ENCODE measurements at places on chromosomes 3 and 15. TPM values are rescaled to one million over a fixed set of nuclear protein-coding genes. Genes with fewer than 3 reads are reported as not detected.

GRCh38 chr3:84692261-84692660 is 266.5 kb upstream of the CADM2 start:
- DNase-seq: no peak
- no peak overlapping the region for H3K4me3 ChIP-seq
- H3K4me1 ChIP-seq: no peaks in the 10 kb centered on the region
- no peaks in the 10 kb centered on the region for H3K36me3 ChIP-seq
- no peak overlapping the region for H3K27ac ChIP-seq

GRCh38 chr3:154356009-154356408 is 31.7 kb upstream of the DHX36 start:
- H3K4me1 ChIP-seq: no peaks in the 10 kb centered on the region
- no peaks in the 10 kb centered on the region for H3K27me3 ChIP-seq
- H3K36me3 ChIP-seq: no peaks in the 10 kb centered on the region
- H3K4me3 ChIP-seq: no peak overlapping the region

DNA sequence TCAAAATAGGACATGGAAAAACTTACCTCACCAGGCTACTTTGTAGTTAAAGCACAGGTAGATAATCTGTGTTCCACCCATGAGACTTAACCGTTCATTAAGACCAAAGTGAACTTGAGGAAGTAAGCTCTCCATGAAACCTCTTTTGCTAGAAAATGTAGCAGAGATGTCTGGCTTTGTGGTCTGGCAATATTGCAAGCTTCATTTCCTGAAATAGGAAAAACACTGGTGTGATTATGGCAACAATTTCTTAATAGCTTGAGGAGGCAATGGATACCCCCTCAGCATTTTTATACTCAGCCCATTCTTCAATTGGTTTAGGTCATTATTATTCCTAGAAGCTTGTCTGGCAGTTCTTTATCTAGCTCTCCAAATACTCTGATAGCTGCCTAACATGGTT is 957.3 kb downstream of the IGSF11 start:
- no peaks in the 10 kb centered on the region for H3K36me3 ChIP-seq
- H3K27me3 ChIP-seq: no peaks in the 10 kb centered on the region

DNA sequence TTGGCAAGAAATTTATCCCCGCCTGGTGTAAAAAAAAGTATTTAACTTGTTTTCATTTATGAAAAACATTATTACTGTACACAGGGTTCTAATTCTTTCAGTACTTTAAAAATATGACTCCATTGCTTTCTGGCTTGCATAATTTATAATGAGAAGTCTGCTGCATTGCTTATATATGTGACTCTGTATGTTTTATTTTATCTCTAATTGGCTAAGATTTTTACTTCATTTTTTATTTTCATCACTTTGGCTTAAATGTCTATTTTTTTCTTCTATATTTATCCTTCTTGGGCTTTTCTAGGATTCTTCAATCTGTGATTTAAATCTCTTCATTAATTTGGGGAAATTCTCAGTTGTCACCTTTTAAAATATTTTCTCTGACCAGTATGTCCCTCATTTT is 636.6 kb upstream of the NR2F2 start:
- H3K4me1 ChIP-seq: no peaks in the 10 kb centered on the region
- no peaks in the 10 kb centered on the region for H3K27me3 ChIP-seq
- H3K4me3 ChIP-seq: no peak overlapping the region
- H3K36me3 ChIP-seq: no peaks in the 10 kb centered on the region
- H3K27ac ChIP-seq: no peak overlapping the region

- DNase-seq: no peak
- H3K27ac ChIP-seq: no peak overlapping the region
- no peaks in the 10 kb centered on the region for H3K4me1 ChIP-seq
- H3K27me3 ChIP-seq: no peaks in the 10 kb centered on the region
These were observed 35.1 kb downstream of the USP3 start for GRCh38 chr15:63539521-63539920.

DNA sequence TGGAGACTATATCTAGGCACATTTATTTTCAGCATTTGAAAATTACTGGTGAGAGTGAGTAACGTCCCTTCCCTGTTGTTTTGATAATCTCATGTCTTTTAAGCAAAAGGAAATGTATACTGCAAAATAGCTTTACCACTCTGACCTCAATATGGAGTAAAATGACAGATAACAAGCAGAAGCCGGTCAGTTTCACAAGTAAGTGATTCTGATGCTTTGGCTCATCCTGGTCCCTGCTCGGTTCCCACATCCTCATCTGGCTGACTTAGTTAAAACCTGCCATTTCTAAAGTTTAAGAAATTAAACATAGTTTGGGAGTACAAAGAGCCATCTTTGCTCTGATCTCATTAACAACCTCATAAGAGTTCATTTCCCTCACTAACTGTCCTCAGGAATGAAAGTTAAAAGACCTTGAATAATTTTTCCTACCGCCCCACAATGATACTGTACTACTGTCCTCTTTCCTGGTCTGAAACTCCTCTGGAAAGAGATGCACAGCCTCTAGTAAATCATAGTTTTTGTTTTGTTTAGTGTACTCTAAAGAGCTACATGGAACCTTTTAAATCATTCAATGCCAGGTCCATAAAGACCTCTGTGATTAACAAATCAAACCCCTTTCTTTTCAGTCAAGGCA is 72.3 kb upstream of the ICE2 start:
- DNase-seq: no peak
- no peak overlapping the region for H3K27ac ChIP-seq
- H3K4me3 ChIP-seq: no peak overlapping the region
- no peaks in the 10 kb centered on the region for H3K27me3 ChIP-seq

- no peak overlapping the region for H3K27ac ChIP-seq
- no peaks in the 10 kb centered on the region for H3K36me3 ChIP-seq
- H3K27me3 ChIP-seq: no peaks in the 10 kb centered on the region
- no peak overlapping the region for H3K4me3 ChIP-seq
These were observed 384.7 kb downstream of the PDCD6IP start for GRCh38 chr3:34183114-34183513.

DNA sequence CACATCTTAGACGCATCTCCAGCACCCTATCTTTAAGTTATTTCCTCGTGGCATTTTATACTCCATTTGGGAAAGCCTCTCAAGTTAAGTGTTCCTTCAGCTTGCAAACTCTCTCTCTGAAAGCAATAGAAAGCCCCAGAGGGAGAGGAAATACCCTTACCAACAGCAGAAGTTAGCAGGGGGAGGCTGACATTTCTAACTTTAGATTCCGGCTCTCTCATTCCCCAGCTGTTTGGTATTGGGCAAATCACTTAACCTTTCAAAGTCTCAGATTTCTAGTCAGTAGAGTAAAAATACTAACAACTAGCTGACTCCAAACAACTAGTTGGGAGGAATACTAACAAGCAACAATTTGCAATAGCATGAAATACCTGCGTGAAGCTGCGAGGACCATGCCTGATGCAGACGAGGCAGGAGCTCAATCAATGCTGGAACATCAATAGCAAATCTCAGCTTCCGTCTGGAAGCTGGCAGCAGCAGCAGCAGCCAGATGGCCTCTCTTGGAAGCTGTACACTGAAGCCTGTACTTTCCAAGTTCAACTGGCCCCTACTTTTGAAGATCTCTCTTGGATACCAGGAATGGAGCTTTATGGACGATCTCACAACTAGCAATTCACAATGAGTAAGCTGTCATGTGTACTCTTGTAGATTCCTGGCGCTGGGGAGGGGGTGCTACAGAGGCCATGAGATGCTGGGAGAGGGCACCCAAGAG is 47.8 kb downstream of the THBS1 start:
- H3K27ac ChIP-seq: peak overlapping the region; percentile 10
- H3K27me3 ChIP-seq: no peaks in the 10 kb centered on the region
- no peak for DNase-seq
- H3K4me3 ChIP-seq: no peak overlapping the region

DNA sequence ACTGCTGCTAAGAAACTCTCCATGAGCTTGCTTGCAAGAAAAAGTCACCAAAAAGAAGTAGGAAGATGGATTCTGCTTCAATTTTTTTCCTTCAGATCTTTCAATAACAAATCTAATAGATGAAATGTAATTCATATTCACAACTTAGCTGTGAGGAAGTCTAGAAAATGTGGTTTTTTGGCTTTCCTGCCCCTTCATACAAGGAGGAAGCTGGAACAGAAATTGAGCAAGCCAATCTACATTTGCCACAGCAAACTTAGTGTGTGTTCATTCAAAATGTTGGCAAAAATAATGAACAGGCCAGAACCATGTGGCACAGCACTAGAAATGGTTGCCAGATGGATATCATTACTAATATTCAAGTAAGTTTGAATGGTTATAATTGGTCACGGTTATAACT is 93.2 kb upstream of the NEDD4 start:
- H3K27me3 ChIP-seq: no peaks in the 10 kb centered on the region
- no peak overlapping the region for H3K4me3 ChIP-seq
- H3K36me3 ChIP-seq: no peaks in the 10 kb centered on the region
- DNase-seq: no peak

Gene KNG1
- not detected for total RNA-seq

Gene RASL12
- total RNA-seq: 187 TPM

Gene ATP13A5
- not detected for total RNA-seq

Gene CCDC54
- not detected for total RNA-seq
